Stimulated activated CD4-positive, alpha-beta T cell treated with anti-CD3 and anti-CD28 coated beads, Interleukin-1b, Interleukin-23, amount 100 ng/mL, for 1 hour (primary cell): ENCODE measurements at places on chromosomes 11 and 22.

GRCh38 chr22:31933816-31934482, 10.4 kb upstream of the YWHAH start:
- DNase-seq, result no peak

- DNase-seq, result no peak
Measured at GRCh38 chr11:47616726-47617416, 22.7 kb upstream of the C1QTNF4 start.

GRCh38 chr11:95254716-95255115, 23.7 kb upstream of the SESN3 start:
- no peak for DNase-seq

- DNase-seq, result no peak
Measured at GRCh38 chr11:65419772-65420481, 2.7 kb upstream of the NEAT1 start.

DNA sequence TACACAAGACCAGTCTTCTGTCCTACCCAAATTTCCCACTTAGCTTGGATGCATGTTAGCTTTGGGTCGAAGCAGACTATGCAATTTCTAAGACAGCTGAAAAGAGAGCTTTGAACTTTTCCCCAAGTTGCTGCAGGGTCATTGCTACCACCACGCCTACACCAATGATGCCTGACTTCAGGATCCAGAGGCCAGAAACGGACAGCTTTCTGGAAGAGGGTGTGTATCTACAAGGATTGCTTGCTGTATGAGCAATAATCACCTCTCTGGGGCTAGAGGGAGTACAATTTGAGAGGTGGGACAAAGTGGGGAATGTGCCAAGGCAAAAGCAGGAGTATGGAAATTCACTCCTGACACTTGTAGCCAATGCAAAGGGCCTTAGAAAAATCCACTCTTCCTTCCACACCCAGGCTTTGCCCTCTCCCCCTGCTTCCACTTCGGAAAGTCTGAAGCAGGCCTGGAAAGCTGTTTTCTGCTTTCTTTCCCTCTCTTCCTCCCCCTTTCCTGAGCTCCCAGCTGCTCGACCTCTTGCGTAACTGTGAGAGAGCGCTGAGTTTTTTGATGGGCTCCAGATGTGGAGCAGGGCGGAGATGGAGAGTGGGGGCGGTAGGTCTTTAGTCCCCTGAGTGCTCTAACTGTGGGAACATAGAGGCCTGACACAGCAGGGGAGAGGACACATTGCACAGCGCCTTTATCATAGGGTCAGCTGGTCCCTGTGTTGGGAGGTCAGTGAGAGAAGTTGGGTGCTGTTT, 2.1 kb upstream of the PHLDB1 start:
- no peak for DNase-seq

GRCh38 chr11:6626971-6627761, 7.9 kb upstream of the TPP1 start:
- no peak for DNase-seq

GRCh38 chr11:126338346-126339055, 17.0 kb upstream of the ST3GAL4 start:
- no peak for DNase-seq

DNA sequence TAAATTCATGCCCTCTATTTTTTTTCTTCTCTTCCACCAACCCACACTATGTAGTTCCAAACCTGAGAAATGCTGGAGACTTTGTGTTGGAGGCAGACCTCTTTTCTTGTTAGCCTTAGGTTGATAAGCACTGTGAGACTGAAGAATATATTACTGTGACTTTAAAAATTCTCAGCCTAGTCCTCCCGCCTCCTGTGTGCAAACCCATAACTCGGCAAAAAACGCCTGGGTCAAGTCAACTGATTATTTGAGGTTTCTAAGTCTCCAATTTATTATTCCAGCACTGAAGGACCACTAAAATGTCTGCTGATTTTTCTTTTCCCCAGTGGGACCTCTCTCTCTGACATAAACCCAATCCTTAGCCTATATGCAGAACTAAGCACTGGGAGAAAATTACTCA, 1946.0 kb upstream of the RAG2 start:
- no peak for DNase-seq

DNA sequence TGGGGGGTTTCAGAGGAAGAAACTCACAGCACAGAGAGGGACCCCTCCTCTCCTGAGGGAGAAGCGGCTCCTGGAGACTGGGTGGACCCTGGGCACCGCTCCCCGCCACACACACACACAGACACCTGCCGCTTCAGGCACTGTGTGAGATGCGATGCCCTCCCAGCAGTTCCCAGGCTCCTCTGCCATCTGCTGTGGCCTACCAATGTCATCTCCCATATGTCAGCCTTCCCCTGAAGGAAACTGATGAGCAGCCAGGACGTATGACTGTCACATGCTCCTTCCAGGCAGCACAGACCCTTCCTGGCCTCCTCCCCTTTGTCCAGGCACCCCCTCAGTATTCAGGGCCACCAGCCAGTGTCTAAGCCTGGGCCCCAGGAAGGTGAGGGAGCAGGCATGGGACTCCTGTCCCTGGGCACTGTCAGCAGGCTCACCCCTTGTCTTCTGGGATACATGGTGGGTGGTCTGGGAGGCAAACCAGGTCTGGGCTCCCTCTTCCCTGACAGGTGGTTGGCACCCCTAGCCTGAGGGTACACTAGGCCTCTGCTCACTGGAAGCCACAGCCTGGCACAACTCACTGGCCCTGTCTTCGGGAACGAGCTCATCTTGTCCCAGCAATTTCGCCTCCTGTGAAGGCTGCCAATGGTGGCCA, 11.8 kb upstream of the BCR start:
- no peak for DNase-seq

DNA sequence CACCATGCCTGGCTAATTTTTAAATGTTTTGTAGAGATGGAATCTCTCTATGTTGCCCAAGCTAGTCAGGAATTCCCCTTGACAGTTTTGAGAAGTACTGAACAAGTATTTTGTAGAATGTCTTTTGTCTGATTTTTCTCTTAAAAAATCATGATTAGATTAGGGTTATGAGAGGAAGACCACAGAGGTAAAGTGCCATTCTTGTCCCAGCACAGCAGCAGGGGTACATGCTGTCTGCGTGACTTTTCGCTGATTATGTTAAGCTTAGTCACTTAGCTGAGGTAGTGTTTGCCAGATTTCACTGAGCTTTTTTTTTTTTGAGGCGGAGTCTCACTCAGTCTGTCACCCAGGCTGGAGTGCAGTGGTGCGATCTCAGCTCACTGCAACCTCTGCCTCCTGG, 13.6 kb upstream of the NUP160 start:
- DNase-seq, result no peak

- no peak for DNase-seq
Measured at GRCh38 chr11:109926941-109927340, 166.3 kb upstream of the ZC3H12C start.

DNA sequence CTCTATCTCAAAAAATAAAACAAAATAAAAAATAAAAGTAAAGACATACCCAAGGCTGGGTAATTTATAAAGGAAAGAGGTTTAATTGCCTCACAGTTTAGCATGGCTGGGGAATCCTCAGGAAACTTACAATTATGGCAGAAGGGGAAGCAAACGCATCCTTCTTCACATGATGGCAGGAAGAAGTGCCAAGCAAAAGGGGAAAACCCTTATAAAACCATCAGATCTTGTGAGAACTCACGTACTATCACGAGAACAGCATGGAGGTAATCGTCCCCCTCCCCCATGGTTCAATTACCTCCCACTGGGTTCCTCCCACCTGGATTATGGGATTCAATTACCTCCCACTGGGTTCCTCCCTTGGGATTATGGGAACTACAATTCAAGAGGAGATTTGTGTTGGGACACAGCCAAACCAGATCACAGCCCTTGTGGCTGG, 8.3 kb upstream of the SSTR3 start:
- no peak for DNase-seq

DNA sequence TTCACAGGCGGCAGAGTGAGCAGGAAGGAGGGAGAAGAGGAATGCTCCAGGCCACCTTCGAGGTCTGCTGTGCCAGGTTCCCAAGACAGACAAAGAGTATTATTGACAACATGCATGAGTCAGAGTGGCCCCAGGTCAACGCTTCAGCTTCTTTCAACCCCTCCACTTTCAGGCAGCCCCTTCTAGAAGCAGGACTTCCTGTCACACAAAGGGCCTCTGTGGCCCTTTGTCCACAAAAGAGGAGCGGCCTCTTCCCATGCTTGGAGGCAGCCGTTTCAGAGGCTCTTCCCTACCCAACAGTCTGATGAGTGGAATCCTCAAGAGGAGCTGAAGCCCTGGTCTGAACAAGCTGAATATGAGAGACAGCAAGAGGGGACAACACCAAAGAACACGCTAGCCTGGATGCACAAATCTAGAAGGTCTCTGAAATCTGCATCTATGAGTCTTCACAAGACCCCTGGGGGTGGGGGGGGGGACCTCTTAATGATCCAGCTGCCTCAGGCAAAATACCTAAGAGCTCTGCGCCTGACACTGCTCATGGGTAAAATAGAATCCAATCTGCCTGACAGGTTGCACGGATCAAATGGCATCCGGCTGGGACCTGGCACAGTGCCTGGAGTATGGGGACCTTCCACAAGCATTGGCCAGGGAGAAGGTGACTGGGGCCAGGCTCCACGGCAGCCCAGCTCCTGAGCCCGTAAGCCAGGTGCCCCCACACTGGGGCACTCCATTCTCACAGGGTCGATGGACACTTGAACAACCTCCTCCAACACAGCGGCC, 67.5 kb downstream of the PACSIN2 start:
- DNase-seq, result no peak

- DNase-seq, result no peak
Measured at GRCh38 chr22:46913351-46913750, 150.9 kb downstream of the TBC1D22A start.

DNA sequence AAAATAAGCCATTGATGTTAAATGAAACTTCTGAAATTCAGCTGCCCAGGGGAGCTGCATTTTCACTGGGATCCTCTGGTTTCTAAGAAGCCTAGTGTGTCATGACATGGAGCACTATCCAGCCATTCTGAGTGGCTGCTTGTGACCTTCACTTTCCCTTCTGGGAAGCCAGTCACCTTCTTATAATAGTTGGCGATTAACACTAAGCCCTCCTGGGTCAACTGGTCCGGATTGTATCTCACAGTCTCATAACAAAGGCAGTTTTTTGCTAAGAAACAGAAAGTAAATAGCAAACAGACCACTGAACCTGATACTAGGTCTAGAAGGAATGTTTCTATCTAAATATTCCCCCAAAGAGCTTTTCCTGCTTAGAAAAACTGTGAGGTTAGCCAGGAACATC, 7.9 kb downstream of the CSRP3 start:
- DNase-seq, result no peak
